WTC11 (cell line): ENCODE measurements at places on chromosomes 11 and 22.

DNA sequence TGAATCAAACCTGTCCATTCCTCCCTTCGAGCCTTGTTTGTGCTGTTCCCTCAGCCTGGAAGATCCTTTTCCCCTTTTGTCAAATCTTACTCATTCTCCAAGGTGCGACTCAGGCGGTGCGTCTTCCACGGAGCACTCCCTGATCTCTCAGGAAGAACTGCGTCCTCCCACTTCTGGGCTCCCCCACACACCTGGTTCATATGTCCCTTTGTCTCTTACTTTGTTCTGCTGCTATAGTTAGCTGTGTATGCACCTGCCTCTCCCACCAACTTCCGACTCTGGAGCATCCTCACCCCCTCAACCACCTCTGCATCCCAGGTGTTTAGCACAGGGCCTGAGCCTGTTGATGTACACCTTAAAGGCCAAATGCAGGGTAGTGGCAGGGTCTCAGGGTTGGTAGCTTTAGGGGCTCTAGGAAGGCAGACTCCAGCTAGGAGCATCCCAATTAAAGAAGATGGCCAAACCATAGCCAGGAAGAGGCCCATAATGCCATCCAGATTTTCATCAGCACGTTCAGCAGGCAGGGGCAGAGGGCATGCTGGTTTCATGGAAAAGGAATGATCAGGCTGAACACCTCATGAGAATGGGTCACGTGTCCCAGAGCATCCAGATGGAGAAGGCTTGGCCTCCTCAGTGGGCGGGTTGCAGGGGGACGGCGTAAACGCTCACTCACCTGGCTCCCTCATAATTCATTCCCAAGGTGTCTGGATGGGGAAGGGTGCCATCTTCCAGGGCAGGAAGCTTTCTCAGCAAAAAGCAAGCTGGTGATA lies 20.1 kb downstream of the PTPN5 start:
- no peak for DNase-seq

DNA sequence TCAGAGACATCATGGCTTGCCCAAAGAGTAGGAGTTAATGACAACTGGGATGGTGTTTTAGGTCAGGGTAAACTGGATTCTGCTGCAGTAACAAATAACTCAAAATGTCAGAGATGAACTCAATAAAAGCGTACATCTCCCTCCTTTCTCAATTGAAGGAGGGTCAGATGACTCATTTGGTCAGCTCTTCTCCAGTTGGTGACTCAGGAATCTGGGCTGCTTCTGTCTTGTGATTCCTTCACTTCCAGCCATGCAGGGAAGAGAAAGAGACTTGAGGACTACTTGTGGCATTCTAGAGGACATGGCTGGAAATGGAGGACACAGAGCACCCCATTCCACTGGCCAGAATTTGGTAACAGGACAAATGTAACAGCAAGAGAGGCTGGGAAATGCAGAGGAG lies 3.2 kb upstream of the SYT13 start:
- DNase-seq, result no peak

DNA sequence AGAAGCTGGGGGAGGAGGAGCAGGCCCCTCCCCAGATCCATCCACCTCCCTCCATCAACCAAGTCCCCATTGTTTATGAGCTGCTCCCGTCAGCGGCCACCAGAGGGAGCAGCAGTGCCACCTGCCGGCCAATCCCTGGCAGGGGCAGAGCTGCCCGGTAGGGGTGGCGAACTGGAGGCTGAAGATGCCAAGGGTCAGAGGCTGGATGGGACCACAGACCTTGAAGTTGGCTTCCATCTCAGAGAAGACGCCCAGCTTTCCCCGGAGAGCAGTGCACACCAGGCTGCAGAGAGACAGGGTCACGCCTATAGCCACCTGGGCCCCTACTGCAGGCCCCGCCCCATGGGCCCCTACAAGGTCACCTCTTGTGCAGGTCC lies 3.6 kb downstream of the FIBP start:
- peak; percentile 87 for DNase-seq

DNA sequence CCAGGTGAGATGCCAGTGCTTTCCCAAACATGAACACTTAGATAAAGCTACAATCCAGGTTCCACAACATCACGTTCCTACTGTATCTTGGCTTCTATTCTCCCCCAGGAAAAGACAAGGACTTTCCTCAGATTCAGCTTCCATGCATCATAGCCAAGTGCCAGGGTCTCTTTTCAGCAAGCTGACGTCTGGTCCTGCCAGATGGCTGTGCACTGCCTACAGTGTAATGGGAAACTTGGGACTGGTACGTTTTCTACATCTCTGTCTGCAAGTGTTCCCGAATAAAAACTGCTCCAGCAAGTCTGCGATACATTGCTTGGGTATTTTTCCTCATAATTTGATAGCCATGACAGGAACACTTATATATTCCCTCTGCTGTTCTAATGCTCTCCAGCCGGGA lies 412.5 kb downstream of the FAM181B start:
- DNase-seq, result no peak

GRCh38 chr11:28257761-28258160 lies 149.6 kb downstream of the METTL15 start:
- DNase-seq, result no peak

GRCh38 chr22:33656808-33657628 lies 263.3 kb downstream of the LARGE1 start:
- DNase-seq, result no peak

GRCh38 chr11:68330700-68331337 lies 18.4 kb downstream of the LRP5 start:
- no peak for DNase-seq

GRCh38 chr22:33438273-33438672 lies 380.1 kb upstream of the SYN3 start:
- DNase-seq, result no peak

DNA sequence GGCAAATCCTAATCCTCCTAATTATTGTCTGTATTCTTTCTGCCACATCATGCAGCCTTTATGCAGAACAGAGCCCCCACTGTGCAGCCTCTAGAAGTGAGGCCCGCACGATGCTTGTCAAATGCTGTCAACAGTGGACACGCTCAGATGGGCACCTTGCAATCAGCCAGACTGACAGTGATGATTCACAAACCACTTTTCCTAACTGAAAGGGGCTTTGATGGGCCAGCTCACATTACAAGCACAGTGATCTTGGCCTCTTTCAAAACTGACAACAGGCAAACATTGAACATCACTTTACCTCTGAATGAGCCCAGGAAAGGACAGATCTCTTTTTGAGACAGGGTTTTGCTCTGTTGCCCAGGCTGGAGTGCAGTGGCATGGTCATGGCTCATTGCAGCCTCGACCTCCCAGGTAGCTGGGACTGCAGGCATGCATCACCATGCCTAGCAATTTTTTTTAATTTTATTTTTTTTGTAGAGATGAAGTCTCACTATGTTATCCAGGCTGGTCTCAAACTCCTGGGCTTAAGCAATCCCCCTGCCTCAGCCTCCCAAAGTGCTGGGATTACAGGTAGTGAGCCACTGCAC lies 18.0 kb upstream of the E2F8 start:
- DNase-seq, result no peak

DNA sequence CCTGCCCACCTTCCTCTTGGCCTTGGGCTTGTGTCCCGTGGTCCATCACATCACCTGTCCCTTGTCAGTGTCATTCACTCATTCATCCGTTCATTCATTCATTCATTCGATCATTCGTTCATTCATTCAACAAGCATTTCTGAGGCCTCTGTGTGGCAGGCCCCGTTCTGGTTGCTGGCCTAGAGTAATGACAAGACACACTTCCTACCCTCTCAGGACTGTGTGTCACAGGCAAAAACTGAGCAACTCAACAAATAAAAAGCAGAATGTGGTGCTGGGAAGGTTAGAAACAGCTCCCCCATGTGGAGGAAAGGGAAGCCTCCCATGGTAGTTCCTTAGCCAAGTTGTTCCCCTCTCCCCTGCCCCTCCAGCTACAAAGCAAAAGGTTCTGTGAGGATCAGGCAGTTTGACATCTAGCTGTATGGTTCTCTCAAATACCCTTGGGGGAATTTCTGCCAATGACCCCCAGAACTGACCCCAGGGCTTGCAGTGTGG lies 1.6 kb upstream of the OMP start:
- DNase-seq, result peak; percentile 47

GRCh38 chr11:1453611-1454034 lies 33.0 kb downstream of the MOB2 start:
- peak; percentile 89 for DNase-seq

GRCh38 chr22:28442264-28442710 lies 237.4 kb downstream of the TTC28 start:
- peak; percentile 85 for DNase-seq

- DNase-seq, result no peak
Measured at GRCh38 chr22:42933485-42934091, 76.5 kb upstream of the ARFGAP3 start.

DNA sequence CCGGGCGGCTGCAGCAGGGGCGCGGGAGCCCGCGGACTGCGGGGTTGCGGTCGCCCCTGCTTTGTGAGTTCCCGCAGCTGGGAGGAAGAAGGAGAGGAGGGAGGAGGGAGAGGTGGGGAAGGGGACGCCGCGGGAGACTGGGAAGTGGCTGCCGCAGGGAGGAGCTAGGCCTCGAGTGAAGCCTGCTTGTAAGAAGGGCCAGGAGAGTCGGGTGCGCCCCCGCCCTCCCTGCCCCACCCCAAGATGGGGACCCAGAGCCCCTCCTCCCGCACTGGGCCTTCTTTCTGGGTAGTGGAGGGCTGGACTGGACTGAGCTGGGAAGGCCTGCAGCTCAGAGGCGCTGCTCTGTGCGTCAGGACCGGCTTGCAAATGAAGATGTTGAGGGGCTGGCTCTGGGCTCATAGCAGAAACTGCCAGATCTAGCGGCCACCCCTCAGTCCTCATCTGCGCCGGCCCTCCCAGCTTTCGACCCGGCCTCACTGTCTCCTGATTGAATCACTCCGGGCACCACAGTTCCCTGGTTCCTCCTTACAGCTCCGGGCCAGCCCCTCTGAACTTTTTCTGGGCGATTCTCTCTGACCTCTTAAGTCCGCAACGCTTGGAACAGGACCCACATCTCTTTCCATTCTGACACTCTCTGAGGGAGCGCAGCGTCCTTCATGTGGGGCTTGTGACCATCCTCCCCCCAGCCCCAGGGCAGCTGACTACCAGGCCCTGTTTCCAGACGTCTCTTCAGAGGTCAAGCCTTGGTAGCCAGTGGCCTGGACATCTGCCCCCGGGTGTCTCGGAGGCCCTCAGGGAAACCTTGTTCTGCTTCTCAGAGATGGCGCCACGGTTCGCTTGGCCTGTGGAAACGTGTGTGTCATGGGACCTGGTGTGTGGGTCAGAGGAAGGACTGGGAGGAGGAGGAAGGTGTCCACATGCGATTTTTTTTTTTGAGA lies 21.9 kb downstream of the SERPINH1 start:
- peak; percentile 75 for DNase-seq

DNA sequence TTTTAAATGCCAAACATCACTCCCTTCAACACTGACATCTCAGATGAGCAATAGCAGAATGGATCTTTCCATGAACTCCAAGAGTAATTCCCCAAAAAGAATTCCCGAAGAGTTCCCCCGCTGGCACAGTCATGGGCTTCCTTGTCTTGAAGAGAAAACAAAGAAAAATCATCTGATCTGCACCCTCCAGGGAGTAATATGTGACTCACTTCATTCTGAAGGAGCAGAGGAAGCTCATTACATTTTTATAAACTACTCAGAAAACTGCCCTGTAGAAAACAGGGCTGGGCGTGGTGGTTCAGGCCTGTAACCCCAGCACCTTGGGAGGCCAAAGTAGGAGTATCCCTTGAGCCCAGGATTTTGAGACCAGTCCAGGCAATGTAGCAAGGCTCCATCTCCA lies 35.7 kb downstream of the CELSR1 start:
- no peak for DNase-seq

GRCh38 chr11:22407921-22408320 lies 69.7 kb downstream of the SLC17A6 start:
- DNase-seq, result no peak

GRCh38 chr22:26990503-26991189 lies 333.3 kb downstream of the MIAT start:
- DNase-seq, result no peak

DNA sequence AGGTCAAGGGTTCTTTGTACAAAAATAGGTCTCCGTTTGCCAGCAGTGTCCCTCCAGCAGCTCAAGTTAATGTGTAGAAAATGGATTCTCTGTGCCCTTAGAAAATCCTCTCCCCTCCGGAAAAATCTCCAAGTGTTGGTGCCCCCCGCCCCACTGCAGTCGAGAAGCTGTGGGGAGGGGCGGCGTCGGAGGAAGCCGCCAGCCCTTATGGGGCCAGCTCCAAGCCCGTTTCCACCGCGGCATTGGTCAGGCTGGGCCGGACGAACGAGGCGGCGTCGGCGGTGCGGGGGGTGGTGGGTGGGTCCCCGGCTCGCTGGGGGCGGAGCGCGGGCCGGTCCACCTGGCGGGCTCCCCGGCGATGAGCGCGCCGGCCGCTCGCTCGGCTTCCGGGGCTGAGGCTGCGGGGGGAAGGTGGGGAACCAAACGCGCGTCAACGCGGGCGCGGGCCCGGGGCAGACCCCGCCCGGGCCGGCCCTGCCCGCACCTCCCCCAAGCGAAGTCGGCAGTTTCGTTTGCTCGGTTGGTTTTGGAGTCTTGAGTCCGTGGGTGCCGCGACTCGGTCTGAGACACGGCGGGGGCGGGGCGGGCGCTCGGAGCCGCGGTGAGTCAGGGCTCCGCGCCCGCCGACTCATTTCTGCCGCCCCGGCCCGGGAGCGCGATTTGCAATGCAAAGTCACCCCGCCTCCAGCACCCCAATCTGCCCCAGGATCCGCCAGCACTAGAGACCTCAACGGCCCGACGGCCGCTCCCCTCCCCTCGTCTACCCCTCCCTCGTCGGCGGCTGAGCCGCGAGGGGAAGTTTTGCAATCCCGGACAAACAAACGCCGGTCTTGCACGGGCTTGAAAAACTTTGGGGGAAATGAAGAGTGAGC lies 1.4 kb downstream of the ASCL2 start:
- peak; percentile 75 for DNase-seq

GRCh38 chr22:35514366-35514765 lies 26.3 kb upstream of the RASD2 start:
- DNase-seq, result no peak

- no peak for DNase-seq
Measured at GRCh38 chr11:73939096-73939495, 11.7 kb upstream of the DNAJB13 start.

DNA sequence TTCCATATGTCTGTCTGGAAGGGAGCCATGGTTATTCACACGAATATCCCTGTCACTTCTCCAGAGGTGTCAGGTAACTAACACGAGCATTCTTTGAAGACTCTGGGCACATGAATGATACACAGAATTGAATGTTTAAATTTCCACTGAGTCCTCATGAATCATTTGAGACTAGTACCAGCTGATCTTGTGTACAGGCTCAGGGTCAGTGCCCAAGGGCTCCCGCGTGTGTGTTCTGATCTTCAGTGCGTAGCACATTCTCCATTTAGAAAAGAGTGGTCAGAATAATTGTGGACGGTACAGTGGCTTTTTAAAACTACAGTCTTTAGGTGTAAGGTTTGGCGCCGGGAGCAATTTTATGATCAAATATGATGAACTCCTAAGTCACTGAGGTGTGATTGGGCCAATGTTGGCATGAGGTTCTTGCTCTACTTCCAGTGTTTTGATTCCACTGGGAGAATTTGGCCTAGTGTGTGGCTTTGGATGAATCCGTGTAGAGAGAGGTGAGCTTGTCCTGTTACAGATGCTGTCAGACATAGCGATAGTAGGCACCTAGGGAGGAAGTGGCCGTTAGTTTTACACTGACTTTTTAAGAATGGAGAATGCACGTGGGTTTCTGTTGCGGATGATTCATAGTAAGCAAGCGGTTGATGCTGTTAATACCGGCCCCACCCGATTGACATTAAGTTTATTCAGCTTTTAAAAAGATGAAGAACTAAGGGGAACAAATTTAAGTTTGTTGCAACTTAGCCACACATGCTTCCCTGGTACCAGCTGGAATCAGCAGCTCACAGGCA lies 22.2 kb downstream of the NUP50 start:
- no peak for DNase-seq

GRCh38 chr11:112279901-112280267 lies 19.2 kb upstream of the PLET1 start:
- peak; percentile 83 for DNase-seq

GRCh38 chr11:34278693-34279297 lies 79.0 kb downstream of the ABTB2 start:
- no peak for DNase-seq
